Psoas muscle (tissue), 8 donors: ENCODE measurements at places on chromosomes 2 and 18. TPM values are rescaled to one million over a fixed set of nuclear protein-coding genes. Genes with fewer than 3 reads are reported as not detected.

Gene BUB1
- polyA plus RNA-seq, result 0.22 TPM

DNA sequence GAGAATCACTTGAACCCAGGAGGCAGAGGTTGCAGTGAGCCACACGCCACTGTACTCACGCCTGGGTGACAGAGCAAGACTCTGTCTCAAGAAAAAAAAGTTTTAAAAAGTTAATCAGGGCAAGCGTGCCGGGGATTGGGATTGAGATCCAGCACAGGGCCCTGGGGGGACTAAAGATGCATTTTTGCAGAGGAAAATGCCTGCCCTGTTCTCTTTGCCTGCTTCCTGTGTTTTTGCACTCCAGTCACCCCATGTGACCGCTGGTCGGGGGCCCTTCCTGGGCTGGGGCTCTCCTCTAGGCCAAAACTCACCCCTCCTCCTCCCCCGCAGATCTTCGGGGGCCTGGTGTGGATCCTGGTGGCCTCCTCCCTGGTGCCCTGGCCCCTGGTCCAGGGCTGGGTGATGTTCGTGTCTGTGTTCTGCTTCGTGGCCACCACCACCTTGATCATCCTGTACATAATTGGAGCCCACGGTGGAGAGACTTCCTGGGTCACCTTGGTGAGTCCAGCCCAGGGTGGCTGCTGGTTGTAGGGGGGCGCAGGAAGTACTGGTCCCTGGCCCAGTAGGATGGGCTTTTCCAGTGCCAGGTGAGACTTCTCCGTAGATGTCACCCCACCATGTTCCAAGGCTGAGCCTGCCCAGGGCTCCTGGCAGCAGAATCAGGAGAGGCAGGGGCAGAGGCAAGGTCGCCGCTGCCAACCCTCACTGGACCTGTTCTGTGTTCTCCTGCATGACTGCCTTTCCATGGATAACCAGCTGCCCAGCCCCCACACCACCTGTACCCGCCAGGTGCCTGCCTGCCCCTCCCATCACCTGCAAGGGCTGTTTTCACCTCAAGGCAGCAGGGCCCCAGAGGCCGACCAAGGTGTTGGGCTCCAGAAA, 22.4 kb downstream of the MAL start:
- no peak for DNase-seq

GRCh38 chr2:33267756-33268155, 208.7 kb upstream of the RASGRP3 start:
- DNase-seq, result no peak

GRCh38 chr2:159186462-159186861, 100.0 kb downstream of the WDSUB1 start:
- no peak for DNase-seq

DNA sequence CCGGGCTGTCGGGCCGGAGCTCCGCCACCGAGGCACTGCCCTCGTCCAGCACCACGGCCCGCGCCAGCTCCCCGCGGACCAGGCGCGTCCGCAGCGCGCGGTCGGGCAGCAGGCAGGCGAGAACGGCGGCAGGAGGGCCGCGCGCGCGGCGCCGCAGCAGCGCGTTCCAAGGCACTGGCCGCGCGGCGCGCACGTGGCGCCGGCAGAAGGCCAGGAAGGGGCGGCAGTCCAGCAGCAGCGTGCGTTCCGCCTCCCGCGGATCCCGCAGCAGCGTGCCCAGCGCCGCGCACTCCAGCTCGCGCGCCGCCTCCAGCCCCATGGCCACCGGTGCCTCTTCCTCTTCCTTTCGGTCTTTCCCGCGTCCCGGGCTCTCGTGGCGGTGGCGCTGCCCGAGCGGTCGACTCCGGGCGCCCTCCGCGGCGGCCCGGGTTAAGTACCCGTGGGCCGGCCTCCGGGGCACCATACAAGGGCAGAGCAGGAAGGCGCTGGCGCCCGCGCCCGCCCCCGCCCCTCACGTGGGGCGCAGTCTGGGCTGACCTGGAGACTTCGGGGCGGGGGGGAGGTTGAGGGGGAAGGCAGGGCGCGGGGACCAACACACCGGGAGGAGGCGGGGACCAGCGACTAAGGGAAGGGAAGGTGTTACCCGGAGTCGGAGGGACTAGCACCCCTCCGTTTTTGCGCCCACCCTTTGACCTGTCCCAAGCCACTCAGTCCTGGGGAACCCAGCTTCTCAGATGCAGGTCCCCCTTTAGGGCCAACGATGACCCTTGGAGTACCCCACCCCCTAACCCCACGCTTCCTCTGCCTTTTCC, at the start of gene DUSP2:
Gene DUSP2, minus strand, starts transcription at position 405 of the 812 bp plus-strand sequence. Its CDS starts 86 bp downstream, at position 319.
- DNase-seq, result peak; percentile 74

Gene HMSD
- polyA plus RNA-seq, result 0.03 TPM

- no peak for DNase-seq
Observed at GRCh38 chr2:121721926-121722325, 14.7 kb downstream of the NIFK start.

DNA sequence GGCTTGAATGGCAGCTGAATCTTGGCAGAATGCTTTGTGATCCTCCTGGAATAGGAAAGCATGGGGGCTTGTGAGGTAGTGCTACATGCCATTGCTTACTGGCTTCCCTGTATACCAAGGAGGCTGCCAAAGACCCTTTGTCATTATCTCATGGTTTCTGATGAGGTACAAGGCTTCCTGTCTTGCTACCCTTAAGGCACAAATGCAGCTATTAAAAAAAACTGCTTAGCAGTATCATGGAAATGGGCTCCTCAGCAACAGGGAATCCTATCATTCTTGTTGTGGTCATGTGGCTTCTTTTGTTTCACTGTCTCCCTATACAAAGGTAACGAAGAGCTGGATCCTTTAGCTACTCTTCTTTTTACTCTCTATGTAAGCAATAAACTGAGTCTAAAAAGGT, 6.6 kb upstream of the KANSL1L start:
- no peak for DNase-seq

GRCh38 chr18:31102025-31102684, at the start of gene DSC2:
DSC2 (minus strand) TSS chr18:31102421; CDS start chr18:31101971, 450 bp downstream.
- DNase-seq, result peak; percentile 17

- no peak for DNase-seq
Observed at GRCh38 chr2:28745225-28745624, 6.4 kb upstream of the PPP1CB start.
